Stimulated activated CD4-positive, alpha-beta T cell treated with anti-CD3 and anti-CD28 coated beads, Interleukin-2, amount 100 ng/mL, for 24 hours (primary cell): ENCODE measurements at places on chromosomes 4 and X.

DNA sequence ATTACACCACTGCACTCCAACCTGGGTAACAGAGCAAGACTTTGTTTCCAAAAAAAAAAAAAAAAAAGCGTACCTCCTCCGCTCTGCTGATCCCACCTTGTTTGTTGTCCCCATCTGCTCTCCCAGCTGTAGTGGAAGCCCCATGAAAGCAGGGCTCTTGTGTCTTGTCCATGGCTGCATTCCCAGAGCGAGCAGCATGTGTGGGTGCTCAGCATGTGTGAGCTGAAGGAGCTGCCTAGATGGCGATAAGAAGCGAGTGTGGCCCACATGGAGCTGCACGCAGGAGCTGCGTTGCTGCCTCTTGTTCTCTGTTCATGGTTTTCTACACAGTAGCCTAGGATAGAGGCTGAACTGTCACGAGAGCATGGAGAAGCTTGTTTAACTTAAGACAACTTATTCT, 12.4 kb downstream of the NSD2 start:
- no peak for DNase-seq

DNA sequence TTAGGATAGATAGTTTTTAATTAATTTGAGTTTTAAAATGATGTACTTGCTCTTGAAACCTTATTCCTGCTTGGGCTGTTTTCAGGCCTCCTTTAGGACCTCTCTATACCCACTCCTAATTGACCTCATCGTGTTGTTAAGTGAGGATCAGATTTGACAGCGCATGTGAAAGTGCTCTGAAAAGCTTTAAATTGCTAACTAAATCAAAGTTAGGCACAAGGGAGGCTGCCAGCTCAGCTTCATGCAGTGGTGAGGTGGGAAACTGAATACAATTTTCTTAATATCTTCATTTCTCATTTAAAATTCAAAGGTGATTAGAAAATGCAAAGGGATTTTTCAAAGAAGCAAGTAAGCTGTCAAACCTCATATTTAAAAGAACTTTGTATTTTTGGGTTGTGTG, 20.0 kb downstream of the FHDC1 start:
- no peak for DNase-seq

DNA sequence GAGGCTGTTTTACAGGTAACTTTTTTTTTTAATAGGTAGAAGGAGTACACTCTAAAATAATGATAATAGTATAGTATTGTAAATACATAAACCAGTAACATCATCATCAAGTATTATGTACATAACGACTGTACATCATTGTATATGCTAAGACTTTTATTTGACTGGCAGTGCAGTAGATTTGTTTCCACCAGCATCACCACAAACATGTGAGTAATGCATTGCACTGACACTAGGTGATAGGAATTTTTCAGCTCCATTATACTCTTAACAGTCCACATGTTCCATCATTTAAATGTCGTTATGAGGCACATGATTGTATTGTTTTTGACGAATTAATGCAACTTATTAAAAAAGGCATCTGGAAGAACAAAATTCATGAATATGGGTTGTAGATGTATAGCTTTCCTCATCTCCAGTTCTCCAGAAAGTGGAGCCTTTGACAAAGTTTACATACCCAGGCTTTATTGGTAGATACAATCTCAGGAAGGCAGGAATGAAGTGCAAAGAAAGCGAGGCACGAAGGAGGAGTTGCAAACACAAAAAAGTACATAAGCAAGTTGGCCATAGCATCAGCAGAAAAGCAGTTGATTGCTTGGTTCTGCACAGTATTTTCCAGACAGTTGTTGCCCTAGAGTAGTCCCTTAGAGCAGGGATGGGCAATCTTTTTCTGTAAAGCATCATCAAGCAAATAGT, 336.9 kb upstream of the NR3C2 start:
- DNase-seq: no peak

GRCh38 chrX:71111141-71111843, at the start of gene IL2RG:
Gene IL2RG (minus strand): TSS chrX:71111577. CDS start chrX:71111539, 38 bp downstream.
- peak; percentile 59 for DNase-seq

DNA sequence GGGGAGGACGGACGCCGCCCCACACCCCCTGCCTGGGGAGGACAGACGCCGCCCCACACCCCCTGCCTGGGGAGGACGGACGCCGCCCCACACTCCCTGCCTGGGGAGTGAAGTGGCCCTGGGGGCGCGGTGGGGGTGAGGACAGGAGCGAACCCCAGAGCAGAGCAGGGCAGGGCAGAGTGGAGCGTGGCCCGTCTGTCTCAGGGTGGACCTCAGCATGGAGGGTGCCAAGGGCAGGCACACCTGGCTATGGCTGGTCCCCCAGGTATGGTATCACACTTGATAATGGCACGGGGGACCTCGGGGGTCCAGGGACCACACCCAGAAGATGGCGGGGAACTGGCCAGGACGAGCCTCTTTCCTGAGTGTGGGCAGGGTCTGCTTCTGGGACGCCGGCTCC, 9.6 kb downstream of the LRPAP1 start:
- no peak for DNase-seq

DNA sequence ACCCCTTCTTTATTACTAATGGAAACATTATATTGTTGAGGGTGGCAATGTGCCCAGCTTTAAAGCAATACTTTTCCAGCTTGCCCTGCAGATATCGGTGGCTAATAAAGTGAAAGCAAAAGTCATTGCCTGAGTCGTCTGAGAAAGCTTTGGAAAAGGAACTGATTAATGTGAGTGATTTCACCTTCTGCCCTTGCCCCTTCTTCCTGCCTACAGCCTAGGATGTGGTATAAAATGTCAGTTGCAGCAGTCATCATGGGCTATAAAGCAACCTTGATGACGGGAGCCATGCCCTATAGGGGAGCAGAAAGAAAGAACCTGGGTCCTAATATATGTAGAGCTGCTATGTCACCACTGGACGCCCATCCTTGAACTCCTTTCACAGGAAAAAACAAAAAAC, 132.4 kb upstream of the USP9X start:
- no peak for DNase-seq

GRCh38 chrX:47562615-47563243, 1.7 kb downstream of the ARAF start:
- DNase-seq: peak; percentile 47

DNA sequence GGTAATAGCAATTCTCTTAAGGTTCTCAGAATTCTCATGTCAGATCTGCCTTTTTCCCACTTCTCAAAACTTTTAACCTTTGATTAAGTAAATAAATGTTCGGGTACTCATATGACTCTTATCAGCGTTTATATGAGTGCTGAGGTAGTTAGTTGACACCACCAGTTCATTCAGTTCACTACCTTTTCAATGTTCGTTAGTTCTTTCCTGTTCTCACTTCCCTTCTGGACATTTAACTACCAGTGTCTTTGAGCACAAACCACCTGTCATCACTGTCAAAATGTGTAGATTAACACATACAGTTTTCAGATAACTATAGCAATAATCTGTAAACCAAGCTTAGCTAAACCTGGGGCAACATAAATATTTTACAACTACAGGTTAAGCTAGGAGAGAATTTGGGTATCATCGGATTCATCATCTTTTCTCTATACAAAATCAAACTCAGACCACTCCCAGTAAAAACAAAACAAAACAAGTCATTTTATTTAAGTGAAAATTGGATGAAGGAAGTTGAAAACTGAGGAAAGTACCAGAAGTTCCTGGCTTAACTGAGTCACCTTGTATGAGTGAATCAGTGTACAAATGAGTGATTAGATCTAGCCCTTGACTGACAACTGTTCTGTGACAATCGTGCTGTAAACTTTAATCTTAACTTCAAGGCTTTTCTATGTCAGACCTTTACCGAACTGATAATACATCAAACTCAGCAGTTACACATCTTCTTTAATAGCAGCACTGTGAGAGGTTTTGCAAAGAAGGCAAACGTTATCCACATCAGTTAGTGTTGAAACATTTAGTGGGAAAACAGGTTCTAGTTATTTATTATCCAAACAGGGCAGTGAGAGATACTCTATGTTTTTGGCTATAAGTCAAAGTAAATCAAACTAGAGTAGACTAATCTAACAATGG, 41.9 kb downstream of the ARHGEF38 start:
- DNase-seq: no peak

DNA sequence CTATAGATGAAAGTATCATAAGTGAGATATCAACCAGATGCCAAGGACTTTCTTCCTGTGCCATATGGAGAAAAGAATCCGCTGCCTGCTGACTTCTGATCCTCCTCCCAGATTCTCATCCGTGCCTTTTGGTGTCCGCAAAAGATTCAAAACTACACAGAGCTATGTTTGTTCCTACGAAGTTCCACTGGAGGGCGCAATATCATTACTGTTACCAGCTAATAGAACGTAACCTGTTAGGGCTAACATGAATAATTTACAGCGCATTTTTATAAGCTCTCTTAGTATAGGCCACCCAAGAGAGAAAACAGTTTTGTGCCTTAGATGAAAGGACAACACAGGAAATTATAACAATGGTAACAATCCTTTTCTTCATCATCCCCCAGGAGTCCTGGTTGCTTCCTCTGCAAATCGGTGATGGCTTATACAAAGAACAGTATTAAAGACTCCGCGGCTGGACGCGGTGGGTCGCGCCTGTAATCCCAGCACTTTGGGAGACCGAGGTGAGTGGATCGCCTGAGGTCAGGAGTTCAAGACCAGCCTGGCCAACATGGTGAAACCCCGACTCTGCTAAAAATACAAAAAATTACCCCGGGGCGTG, 22.8 kb upstream of the CENPVL3 start:
- no peak for DNase-seq

- no peak for DNase-seq
These were observed 85.5 kb downstream of the CAMK2D start for GRCh38 chr4:113675731-113676697.

GRCh38 chr4:82123934-82124333, 249.9 kb downstream of the HNRNPD start:
- DNase-seq: no peak

DNA sequence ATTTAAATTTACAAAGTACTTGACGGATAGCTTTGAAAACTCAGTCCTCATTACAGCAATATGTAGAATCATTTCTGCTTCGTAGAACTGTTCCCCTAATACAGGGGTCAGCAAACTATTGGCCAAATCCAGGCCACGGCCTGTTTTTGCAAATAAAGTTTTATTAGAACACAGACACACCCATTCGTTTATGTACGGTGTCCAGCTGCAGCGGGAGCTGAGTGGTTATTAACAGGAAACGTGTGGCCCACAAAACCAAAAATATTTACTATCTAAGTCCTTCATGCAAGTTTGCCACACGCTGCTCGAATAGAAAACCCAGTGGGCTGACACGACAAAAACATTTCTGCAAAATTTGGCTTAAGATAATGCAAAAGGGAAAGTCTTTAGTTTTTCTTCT, 146.5 kb downstream of the AFAP1 start:
- no peak for DNase-seq

DNA sequence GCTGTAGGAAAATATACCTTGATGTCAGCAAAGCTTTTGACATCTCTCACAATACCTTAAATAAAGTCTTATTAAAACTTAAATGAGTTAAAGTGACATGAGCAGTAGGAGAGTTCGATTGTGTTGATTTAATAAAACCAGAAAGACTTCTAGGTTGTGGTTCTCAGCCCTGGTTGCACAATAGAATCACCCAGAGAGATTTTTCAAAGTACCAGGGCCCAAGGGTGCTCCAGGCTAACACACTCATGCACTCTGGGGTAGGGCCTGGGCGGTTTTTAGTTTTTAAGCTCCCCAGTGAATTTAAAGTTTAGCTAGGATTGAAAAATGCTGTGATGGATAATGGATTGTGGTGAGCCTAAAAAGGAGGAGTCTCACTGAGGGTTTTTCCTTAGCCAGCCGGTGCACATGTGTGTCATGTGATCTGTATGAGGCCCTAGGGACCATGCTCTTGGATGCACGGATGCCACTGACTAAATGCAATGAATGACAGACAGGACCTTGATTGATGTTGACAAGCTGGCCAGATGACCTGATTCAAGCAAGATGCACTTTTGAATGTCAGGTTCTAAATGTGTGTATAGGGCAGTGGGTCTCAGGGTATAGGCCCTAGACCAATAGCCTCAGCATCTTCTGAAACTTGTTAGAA, 185.0 kb downstream of the PTTG2 start:
- DNase-seq: no peak

DNA sequence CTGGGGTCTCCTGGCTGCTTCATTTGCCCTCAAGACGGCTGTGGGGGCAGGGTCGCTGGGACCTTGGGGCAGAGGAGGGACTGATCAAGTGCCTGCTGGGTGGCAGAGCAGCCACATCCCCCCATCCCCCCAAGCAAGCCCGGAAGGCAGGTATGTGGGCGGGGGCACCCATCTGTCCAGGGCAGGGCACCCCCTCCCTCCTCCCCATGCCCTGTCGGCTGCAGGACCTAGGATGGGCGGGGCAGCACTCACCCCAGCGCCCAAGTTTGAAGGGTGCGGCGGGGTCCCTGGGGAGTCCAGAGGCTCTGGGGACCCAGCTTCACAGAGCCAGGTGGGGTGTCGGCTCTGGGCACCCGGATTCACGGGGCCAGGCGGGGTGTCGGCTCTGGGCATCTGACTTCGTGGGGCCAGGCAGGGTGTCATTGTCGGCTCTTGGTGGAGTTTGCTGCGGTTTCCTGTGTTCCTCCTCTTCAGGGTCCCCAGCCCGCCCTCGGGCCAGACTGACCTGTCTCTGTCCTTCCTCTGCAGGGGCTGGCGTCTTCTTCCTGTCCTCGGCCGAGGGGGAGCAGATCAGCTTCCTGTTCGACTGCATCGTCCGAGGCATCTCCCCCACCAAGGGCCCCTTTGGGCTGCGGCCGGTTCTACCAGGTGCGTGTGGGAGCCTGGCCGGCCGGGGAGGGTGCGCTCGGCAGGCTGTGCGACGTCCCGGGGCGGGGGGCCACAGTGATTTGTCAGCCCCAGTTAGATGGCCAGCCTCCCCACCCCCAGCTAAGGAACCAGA, 22.1 kb downstream of the DOK7 start:
- no peak for DNase-seq

GRCh38 chr4:1241936-1242505, 6.9 kb downstream of the CTBP1 start:
- DNase-seq: no peak

GRCh38 chrX:118864063-118864635, 40.5 kb downstream of the ZCCHC12 start:
- DNase-seq: no peak

GRCh38 chr4:70402762-70403161, 5.0 kb downstream of the OPRPN start:
- no peak for DNase-seq

DNA sequence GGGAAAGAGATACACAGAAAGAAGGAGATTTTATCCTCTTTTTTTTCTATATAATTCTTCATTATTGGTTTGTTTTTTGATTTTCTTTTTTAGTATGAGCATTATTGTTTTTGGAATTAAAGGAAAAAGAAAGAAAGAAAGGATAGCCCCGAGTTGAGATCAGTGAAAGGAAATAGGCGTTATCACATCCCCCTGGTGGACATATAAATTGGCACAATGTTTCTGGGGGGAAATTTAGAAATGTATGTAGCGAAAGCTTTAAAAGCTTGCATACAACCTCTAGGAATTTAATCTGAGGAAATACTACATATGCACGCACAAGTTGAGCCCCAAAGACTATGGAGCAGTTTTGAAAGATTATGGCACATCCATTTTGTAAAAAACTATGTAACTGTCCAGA, 226.3 kb upstream of the LDB2 start:
- DNase-seq: no peak

- DNase-seq: no peak
These were observed 20.6 kb downstream of the F8 start for GRCh38 chrX:155001873-155002272.

- no peak for DNase-seq
These were observed 60.4 kb downstream of the CASP3 start for GRCh38 chr4:184588893-184589292.

- DNase-seq: no peak
These were observed 19.4 kb downstream of the SEPTIN11 start for GRCh38 chr4:76968937-76969336.
